Activated CD4-positive, alpha-beta memory T cell treated with anti-CD3 and anti-CD28 coated beads, Interleukin-2, amount 10 ng/mL, durations not matched to agents 7 days and 5 days (primary cell): ENCODE measurements at places on chromosomes 6 and 20.

DNA sequence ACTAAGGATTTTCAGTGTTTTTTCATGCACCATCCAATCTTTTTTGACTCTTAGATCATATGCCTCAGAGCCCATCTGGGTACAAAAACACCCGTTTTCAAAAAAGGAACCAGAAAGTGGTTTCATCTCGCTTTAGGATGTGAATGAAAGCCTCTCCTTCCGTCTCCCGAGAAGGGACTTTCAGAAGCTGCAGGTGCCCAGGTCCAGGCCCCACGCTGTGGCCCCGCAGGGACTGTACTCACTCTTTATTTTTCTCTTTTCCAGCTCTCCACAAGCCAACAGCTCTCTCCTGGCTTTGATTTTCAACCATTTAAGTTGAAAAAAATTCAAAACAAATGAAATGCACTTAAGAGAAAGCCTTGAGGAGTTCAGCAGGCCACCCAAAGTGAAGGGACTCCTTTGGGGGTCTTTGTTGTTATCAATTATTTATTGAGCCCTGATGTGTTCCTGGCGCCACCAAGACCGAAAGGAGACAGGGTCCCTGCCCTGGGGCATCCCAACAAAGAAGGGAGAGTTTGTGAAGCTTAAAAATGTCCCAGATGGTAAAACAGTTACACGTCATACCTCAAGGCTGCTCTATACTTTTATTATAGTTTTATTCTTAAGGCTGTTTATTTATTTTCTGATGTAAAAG lies 467.3 kb downstream of the PREX1 start:
- no peak for DNase-seq

- DNase-seq = no peak
These were observed 197.4 kb downstream of the JARID2 start for GRCh38 chr6:15443119-15443830.

DNA sequence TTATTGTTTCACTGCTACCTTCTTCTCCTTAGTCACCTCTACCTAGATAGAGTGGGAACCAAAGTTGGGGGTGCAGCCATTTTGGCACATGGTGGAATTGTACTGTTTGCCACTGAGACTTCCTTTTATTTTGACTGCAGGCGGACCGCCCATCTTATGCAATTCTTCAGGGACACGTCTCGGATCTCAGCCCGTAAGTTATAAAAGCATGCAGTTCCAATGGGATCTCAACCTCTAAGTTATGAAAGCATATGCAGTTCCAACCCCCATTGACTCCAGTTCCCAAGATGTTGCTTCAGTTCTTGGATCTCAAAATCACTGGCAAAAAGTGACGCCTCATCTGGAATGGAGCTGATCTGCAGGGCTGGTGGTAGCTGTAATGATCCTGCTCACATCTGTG lies 41.2 kb upstream of the CDH4 start:
- DNase-seq = no peak

DNA sequence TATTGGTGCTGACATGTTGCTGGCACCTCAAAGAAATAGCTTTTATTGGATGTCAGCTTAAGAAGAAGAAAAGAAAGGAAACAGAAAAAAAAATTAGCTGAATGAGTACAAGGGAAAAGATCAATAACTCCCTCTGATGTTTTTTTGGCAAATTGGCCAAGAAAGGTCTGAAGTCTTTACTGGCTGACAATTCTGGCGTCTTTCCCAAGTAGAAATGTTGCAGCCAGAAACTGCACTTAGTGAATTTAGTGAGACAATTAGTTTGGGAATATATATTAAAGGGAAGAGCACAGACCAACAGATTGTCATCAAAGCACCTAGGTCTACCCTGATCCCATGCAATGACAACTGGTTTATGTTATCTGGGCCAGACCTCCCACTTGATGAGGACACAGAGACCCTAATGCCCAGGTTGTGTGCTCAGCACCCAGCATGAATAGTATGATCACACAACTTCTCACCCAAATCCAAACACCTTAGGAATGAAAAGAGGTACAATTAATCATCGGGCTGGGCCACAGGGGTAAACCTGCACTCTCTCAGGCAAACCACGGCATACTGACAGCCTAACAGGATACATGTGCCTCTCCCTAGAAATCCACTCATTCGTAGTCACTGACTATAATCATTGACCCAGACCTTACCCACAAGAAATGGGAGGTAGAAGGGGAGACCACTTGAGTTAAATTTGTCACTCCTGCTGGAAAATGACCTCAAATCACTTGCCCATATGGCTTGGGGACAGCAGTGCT lies 612.3 kb upstream of the ARID1B start:
- no peak for DNase-seq

GRCh38 chr20:50516180-50516934 lies 6.2 kb downstream of the PTPN1 start:
- no peak for DNase-seq

- no peak for DNase-seq
These were observed 126.9 kb downstream of the KCNQ5 start for GRCh38 chr6:72748759-72749158.

- no peak for DNase-seq
These were observed 13.8 kb downstream of the PCIF1 start for GRCh38 chr20:45948261-45948733.

- DNase-seq = no peak
These were observed 59.4 kb downstream of the PYGB start for GRCh38 chr20:25306991-25307903.

DNA sequence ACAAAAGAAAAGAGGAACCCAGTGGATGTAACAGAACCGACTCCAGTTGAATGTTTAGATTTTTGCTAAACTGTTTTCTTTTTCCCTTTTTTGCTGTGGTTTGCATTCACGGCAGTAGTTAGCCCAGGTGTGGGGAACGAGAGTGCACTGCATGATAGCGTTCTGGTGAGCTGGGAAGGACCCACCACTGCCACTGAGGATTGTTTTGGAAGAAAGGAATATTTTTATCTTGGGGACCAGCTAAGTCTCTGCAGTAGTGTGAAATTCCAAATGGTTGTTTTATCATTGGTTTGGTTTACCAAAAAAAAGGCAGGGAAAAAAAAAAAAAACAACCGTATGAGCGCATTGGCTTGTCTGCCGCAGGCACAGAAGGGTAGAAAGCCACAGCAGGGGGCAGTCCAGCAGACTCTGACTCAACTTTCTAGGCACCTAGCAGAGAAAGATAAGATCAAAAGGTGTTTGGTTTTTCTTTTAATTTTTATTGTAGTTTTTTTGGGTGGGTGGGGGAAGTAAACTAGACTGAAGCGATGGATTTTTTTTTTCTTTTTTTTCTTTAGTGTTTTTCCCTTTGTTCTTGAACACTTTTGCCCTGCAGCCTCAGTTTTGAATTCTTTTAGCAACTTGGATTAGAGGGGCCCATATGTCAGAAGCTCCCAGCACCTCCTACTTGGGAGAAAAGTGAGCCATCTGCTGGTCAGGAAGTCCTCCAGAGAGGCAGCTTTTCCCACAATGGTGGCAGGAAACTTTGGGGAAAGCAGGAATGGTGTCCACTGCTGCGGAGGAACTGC lies 13.5 kb upstream of the RAB5IF start:
- DNase-seq = peak; percentile 65

DNA sequence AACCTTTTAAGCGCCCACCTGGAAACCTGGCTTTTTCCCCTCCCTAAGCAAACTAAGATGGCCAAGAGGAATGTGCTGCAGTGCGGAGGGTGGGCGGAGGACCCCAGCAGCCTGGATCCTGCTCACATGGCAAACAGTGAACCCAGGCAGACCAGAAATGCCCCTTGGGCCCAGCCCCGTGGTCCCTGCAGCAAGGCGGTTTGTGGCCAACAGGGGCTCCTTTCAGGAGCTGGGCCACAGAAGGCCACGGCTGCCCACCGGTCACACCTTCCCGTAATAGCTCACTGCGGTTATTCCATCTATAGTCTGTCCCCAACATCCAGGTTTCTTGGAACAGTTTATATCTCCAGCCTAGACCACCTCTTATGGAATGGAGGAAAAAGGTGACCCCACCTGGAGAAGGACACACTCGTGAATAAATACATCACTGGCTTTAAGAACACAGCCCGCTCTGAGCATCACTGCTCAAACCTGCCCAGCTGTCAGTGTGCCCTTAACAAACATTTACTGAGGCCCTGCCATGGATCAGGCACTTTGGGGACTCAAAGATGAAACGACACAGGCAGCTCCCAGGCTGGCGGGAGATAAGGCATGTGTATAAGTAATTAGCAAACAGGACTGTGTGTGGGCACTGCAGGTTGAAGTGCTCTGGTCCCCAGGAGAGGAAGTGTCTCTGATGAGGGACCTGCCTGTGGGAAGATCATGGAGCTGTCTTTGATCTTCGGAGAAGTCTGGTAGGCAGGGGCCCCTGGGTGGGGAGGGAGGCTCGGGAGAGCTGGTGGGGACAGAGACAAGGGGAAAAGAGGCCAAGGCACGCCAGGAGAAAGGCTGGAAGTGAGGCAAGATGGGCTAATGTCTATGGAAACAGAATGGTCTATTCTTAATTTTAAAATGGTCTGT lies 3.2 kb upstream of the TUBB1 start:
- no peak for DNase-seq

DNA sequence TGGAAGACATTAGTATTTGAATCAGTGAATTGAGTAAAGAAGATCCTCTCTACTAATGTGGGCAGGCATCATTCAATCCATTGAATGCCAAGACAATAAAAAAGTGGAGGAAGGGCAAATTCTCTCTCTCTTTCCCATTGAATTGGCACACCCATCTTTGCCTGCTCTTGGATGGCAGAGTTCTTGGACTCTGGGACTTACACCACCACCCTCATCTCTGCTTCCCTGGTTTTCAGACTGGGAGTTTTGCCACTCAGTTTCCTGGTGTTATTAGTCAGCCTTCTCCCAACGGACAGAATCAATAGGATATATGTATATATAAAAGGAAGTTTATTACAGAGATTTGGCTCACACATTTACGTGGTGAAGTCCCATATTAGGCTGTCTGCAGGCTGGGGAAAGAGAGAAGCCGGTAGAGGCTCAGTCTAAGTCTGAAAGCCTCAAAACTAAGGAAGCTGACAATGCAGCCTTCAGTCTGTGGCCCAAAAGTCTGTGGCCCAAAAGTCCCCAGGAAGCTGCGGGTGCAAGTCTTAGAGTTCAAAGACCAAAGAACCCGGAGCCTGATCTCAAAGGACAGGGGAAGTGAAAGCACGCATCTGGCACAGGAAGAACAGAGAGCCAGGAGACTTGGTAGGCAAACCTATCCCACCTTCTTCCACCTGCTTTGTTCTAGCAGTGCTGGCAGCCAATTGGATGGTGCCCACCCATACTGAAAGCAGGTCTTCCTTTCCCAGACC lies 64.4 kb downstream of the SMPDL3A start:
- DNase-seq = no peak

DNA sequence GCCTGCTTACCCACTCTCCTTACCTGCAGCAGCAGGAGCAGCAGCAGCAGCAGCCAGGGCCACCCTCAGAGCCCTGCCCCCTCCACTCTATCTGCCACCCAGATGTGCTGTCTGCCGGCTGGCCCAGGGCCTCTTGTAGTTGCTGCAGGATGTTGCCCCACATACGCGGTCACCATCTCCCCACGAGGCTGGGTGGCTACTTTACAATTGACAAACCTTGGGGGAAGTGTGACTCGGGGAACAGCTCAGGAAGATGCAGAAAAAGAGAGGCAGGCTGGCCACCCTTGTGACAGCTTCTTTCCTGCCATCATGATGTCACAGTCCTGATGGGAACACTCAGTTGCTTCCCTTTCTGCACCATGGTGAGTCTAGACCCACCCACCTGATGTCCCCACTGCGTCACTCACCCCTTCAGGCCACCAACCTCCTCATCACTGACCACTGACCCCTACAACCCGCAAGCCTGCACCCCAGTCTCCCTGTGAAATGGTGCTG lies 14.5 kb downstream of the TREM1 start:
- peak; percentile 27 for DNase-seq

DNA sequence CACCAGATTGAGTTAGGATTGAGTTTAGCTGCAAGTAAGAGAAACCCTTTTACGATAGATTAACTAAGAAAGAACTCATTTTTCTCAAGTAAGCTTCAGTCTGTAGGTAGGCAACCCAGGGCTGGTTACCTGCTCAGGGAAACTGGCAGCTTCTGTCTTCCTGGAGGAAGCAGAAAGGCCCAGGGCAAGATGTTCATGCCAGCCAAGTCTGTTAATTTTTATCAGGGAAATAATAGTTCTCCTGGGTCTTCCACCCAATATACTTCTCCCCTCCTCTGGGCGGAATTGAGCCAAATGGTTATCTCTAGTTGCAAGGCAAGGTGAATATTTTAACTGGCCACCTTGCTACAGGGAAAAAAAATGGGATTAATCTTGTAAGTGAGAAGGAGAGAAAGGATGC lies 98.2 kb downstream of the UTRN start:
- no peak for DNase-seq

DNA sequence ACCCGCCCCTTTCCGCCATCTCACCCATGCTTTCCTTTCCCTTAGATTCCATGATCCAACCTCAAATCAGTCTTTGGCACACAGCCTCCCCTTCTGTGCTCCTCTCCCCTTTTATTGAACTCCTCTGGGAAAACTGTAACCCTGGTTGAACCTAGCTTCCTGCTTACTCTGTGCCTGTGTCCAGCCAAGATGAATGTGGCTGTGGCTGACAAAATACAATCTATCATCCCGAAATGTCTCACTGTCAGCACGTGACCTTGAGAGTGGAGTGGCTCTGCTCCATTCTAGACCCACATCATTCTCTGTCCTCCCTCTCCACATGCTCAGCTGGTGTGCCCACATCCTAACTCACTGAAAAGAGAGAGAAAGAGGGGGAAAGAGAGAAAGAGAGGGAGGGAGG lies 11.0 kb downstream of the NCR2 start:
- DNase-seq = no peak

DNA sequence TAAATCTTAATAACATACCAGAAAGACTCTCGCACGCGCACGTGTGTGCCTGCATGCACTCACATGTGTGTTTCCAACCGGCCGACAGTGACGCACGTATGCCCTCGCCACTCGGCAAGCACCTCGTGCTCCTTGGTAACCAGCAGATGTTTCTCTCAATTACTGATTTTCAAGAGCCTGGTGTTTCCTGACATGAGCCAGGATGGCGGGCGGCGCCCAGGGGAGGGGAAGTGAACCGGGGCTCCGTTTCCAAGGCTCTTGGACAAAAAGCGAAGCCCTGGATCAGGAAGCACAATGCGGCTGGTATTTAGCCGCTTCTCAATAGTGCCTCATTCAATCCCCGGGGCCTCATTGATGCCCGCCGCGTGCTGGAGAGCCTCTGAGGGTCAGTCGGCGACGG lies 37.7 kb downstream of the PMEPA1 start:
- no peak for DNase-seq

DNA sequence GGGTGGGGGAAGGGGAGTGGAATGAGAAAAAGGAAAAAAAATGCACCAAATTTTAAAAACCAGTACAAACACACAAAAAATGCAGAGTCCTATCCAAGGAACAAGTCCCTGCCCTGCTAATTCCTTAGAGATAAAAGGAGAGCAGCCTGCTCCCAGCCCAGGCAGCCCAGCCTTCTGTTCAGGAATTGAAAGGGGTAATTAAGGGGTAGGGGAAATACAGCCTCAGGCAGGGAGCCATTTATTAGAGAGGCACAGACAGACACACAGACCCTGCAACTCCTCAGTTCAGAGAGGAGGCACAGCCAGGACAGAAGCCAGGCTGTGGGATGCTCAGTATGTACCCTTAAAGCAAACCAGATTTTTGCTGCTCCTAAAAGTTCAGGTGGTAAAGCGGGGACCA lies 137.2 kb downstream of the EYA2 start:
- DNase-seq = no peak
